ENCODE measurements at places on chromosomes 11 and 22. TPM values are rescaled to one million over a fixed set of nuclear protein-coding genes. Genes with fewer than 3 reads are reported as not detected.

GRCh38 chr22:44100411-44100810, 76.3 kb downstream of the PARVB start:
- no peak for DNase-seq

The CD3G gene
- not detected for total RNA-seq

- no peak for DNase-seq
Observed at GRCh38 chr22:50548040-50548920, 2.6 kb downstream of the KLHDC7B start.

The CCDC15 gene
- 3.8 TPM for total RNA-seq

- peak; percentile 82 for DNase-seq
Observed at GRCh38 chr11:16804104-16804947, 65.9 kb downstream of the C11orf58 start.

The HBG2 gene
- total RNA-seq: not detected

DNA sequence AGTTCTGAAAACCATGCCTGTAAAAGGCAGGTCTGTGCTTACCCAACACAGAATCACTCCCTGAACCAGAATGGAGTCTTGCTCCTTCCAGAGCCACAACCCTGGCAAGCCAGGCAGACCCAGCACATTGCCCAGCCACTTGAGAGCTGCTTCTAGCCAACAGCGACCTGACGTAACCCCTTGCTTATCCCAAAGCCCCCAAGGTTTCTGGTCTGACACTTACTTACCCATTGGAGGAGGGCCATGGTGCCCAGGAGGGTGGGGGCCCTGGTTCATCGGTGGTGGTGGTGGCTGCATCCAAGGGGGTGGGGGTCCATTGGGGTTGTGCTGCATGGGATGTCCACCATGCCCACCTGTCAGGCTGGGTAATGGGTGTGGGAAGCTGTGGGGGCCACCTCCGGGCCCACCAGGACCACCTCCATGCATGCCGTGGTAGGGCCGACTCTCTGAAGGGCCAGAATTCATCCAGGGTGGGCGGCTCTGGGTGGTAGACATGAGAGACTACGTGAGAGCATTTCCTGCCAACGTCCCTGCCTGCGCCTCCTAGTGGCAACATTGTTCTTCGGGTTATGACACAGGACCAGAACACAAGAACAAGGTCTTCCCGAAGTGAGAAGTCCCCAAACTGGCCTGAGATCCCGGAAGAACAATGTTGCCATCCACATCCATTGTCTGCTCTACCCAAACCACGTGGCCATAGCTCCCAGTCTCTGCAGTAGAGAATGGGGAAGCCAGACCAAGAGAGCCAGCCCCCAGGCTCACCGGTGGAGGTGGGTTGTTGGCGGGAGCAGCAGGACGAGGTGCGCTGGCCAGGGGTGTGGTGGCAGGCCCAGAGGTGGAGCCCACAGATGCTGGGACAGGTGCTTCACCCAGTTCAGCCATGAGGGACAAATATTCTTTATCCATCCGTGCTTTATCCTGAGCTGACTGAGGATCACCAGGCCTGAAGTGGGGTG, 7.8 kb upstream of the PYGM start:
- peak; percentile 55 for DNase-seq

GRCh38 chr11:17906436-17906835, 106.4 kb downstream of the SERGEF start:
- no peak for DNase-seq

GRCh38 chr22:26399289-26399688, 29.8 kb upstream of the ASPHD2 start:
- DNase-seq: peak; percentile 6

GRCh38 chr11:5837695-5838094, 4.0 kb downstream of the OR52E6 start:
- DNase-seq: no peak

GRCh38 chr11:63855975-63856374, 17.1 kb downstream of the MARK2 start:
- no peak for DNase-seq

The FAM180B gene
- not detected for total RNA-seq

- DNase-seq: no peak
Observed at GRCh38 chr22:30864441-30865420, 103.8 kb downstream of the MORC2 start.

DNA sequence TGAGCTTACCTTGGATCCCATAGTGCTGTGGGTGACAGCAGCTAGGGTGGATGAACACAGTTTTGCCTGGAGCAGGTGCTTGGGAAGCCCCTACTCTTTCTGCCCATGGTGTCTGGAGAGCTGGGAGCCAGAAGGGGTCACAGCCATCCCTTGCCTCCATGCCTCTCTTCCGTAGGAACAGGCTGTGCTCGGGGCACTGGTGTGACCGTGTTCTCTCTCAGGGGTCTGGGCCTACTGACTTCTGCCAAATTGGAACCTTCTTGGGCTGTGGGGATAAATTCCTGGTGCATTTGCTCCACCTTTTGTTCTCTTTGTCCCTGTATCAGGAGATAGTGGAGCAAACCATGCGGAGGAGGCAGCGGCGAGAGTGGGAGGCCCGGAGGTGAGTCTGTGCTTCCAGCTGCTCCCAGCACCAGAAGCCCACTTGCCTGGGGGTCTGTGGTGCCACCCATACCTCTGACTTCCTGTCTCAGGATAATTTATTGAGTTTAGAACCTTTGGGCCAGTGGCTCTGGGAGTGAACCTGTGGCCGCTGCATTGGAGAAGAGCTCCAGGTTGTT, 14.4 kb downstream of the CDC45 start:
- DNase-seq: no peak

DNA sequence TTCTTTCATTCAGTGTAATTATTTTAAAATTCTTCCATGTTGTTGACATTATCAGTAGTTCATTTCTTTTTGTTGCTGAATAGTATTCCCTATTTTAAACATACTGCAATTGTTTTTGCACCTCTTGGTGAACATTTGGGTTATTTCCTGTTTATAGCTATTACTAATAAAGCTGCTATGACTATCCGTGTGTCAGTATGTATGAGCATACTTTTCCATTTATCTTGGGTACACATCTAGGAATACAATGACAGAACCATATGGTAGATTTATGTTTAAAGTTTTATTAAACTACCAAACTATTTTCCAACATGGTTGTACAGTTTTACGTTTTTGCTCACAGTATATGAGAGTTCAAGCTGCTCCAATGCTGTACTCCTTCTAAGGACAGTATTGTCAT, 22.0 kb upstream of the FIBIN start:
- no peak for DNase-seq

DNA sequence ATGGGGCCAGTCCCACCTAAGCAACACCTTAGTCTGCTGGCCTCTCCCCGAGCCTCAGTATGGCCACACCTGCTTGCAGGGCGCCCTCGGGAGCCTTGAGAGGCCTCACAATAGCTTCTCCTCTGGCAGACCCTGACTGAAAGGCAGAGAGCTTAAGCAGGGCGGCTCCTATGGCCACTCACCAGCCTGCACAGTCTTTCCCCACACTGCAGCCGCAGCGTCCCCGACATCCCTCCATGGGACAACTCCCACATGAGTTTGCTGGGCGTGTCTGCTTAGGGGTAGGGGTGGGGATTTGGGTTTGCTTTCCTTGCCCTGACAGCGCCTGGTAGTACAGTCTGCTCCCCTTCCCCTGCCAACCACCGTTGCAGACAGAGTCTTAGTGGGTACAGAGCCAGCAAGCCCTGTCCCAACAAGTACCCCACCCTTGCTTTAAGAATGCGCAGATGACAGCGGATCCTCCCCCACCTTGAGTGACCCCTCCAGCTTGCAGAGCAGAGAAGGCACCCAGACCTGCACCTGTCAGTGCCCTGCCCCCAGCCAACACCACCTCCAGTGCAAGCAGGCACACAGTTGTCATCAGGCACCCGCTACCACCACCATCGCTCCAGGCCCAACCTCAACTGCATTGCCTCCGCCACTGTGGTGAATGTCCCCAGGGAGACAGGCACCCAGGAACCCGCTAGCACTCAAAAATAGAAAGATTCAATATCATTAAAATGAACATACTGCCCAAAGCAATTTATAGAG, 413.8 kb upstream of the ARHGAP42 start:
- DNase-seq: no peak

The HTR3B gene
- not detected for total RNA-seq

DNA sequence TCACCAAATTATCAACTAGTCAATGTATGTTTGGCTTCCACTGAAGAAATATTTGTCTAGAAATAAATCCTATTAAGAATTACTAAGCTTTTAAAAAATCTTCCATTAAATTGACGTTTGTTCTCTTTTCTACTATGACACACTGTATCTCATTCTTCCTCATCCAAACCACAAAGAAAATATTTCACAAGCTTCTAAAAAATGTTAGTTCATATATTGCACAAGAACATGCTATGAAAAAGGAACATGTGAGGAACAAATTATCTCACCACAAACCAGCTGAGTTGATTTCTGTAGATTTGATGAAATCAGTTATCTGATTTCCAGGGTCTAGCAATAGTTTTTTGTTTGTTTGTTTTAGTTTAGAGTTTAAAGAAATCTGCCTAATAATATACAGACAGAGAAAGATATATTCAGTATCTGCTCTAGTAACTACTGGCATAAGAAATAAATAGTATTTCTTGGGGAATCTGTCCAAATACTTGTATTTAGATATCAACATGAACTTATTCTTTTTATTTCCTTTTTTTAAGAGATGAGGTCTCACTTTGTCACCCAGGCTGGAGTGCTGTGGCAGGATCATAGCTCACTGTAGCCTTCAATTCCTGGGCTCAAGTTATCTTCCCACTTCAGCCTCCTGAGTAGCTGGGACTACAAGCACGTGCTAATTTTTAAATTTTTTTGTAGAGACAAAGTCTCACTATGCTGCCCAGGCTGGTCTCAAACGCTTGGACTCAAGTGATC, 161.7 kb downstream of the ATG16L2 start:
- no peak for DNase-seq

The ENTHD1 gene
- total RNA-seq: not detected

GRCh38 chr22:24357547-24357946, 69.9 kb upstream of the ADORA2A start:
- DNase-seq: no peak

DNA sequence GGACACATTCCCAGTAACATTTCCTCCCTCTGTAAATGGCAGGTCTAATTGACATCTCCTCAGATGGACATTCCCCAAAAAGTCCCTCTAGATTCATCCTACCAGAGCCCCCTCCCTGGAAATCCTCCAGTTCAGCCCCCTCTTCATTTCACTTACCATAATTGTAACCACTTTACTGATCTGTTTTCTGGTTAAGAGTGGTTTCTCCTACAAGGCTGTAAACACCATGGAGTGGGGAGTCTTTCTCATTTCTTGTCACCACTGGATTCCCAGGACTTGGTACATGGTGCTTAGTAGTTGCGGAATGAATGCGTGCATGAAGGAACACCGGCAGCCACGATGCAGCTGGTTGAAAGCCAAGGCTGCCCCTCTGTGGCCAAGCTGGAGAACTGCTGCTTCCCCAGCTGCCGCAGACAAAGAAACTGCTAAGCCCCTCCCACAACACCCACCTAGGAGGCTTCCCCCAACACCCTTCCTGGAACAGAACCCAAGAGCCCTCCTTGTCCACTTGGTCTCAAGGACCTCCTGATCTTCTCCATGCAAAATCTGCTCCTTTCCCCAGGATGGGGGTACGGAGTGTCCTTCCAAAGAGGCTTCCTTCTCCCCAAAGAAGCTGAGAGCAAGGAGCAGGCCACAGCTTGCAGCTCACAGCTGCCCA, 18.6 kb upstream of the SCARF2 start:
- DNase-seq: peak; percentile 86

DNA sequence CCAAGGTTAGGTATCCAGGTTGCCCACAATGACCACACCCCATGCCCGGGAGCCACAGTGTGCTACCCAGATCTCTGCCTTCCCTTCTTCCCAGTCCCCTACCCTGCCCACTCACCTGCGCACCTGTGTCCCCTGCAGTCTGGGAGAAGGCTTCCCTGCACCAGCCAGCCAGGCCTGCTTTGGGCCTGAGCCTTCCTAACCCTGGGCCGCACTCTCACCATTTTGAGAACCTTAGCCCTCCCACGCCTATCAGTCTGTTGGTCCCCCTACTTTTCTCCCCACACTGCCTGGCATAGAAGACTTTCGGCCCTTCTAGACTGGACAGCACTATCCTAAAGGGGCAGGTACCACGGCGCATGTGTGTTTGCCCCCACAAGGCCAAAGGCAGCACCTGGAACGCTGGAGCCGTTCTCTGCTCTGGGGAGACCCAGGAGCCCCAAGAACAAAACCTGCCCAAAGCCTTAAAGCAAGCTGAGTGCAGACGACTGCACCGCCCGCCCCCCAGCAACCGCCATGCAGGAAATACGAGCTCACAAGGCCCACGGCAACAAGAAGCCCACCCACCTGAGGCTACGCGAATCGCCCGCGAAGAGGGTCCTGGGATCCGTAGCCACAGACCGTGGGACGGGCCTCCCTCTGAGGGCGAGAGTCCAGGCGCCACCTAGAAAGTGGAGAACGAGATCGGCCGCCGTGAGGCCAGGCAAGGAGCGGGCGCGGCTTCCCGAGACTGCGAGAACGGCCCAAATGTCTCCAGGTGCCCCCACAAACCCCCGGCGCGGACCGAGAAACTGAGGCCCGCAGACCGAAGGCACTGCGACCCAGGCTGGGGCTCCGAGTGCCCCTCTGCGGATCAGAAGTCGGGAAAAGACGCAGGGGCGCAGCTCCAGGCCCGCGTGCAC, 546 bp downstream of the GNB1L start:
- DNase-seq: no peak

The CALCB gene
- not detected for total RNA-seq

DNA sequence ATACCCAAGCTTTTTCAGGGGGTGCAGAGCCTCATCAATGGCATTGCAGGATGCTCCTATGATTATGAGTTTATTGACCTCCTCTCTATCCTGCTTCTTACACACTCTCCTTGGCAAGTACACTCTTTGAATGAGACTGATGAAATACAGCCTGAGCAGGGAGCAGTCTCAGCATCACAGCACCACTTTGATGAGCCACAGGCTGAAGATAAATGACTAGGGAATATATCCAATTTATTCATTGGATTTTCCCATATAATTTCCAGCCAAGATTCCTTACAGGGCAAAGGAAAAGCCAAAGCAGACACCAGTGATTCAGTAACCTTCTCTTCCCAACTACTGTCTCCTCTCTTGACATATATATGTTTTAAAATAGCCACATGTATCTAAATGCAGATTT, 79.2 kb downstream of the CASP12 start:
- no peak for DNase-seq

DNA sequence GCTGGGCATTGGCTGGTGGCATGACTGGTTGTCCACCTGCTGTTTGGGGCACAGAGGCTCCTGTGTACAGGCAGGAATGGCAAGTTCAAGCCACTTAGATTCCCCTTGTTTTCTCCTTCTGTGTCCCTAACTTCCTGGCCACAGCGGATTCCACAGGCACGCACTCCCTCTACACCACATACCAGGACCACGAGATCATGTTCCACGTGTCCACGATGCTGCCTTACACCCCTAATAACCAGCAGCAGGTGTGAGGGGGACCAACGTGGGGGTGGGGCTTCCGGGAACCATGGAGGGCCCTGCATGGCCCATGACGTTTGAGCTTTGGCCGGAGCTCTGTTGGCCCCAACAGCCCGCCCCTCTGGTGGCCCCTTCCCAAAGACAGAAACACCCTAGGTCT, 7.8 kb downstream of the SIPA1 start:
- DNase-seq: no peak

GRCh38 chr11:3767536-3767935, 29.8 kb downstream of the NUP98 start:
- DNase-seq: no peak

The VPREB1 gene
- not detected for total RNA-seq

- no peak for DNase-seq
Observed at GRCh38 chr11:106959800-106960199, 58.5 kb downstream of the GUCY1A2 start.
